AG08395 (cell line): ENCODE measurements at places on chromosomes 1 and 21.

DNA sequence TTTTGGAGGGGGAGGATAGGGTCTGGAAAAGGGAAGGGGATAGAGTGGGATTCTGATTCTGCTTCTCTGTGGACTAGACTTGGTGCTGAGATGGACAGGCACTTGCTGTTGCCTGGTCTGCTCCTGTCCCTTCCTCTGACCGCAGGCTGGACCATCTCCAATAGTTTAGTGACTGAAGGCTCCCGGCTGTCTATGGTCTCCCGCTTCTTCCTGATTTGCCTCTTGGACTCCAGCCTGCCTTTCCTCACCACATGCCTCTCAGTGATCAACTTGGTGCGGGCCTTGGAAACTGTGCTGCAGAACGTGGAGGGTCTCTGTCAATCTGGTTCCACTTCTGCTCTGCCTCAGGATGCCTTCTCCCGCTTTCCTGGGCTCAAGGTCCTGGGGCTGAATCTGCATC is 6.3 kb upstream of the ZSCAN20 start:
- DNase-seq: no peak

GRCh38 chr1:213727853-213728592 is 259.8 kb upstream of the PROX1 start:
- DNase-seq: no peak

GRCh38 chr21:45266518-45267389 is 20.9 kb downstream of the POFUT2 start:
- no peak for DNase-seq

DNA sequence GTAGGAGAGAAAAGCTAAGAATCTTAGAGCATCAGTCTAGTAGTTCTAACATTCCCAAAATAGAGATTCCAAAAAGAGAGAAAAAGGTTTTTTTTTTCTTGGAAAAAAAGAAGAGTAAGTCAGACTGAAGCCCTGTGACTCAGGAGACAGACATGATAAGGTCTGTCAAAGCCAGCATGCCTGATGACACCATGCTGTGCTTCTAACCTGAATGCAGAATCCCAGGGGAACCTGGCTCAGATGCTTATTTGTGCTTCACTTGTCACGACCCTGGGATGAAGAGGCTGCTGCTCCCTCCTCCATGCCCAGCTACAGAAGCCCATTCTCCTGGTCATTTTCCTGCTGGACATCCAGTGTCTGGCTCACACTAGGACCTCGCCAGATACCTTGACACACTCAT is 44.3 kb downstream of the ERICH3 start:
- DNase-seq: no peak

GRCh38 chr1:8809342-8809736 is 8.1 kb downstream of the RERE start:
- DNase-seq: no peak

- DNase-seq: no peak
These were observed 368.3 kb upstream of the OLFM3 start for GRCh38 chr1:102365071-102365470.

DNA sequence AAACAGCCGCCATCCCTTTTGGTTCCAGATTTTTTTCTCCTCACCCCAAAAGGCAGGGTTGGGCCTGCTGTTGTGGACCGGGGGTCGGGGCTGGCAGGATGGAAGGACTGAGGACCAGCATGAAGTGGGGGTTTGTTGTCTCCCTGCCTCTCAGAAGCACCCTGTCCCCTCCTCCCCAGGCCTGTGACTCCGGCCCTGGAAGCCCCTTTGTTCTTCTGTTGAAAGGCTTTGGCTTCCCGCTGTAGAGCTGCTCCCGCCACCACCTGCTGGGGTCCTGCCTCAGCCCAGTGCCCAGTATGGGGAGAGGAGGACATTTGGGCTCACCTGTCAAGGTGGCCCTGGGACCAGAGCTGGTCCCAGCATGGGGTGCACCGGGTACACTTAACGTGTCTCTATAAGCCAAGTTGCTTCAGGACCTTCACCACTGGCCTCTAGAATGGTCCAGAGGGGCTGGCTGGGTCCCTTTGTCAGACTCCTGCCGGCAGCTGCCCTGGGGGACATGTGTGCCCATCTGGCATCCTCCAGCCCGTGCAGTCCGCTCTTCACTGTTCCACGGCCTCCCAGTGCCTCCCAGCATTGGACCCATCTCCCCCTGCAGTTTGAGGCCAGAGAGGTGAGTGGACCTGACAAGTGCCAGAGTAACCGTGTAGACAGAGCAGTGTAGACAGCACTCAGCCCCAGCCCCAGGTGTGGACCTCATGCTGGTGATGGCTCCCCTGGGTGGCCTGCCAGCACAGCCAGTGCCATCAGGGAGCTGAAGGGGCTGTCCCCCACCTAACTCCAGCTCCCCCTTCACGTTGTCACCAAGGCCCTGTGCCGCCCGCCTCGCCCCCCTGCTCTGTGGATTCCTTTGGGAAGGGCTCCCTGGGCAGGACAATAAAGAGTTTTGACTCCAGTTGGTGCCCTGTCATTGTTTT is 6.1 kb upstream of the SYTL1 start:
- no peak for DNase-seq

DNA sequence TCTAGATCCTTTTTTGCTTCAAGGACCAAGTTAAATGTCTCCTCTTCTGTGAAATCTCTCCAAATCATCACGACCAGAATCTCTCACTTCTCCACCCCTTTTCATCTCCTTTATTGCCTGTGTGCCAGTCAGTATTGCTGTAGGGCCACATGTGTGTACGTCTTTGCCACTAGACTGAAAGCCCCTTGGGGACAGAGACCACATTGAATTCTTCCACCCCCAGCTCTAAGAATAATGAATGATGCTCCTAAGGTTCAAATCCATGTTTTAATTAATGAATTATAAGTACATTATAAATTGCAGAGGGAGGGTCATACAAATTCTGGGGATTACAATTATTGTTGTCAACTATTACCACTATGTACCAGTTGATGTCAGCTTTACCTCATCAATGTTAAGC is 343.8 kb downstream of the USP25 start:
- no peak for DNase-seq

DNA sequence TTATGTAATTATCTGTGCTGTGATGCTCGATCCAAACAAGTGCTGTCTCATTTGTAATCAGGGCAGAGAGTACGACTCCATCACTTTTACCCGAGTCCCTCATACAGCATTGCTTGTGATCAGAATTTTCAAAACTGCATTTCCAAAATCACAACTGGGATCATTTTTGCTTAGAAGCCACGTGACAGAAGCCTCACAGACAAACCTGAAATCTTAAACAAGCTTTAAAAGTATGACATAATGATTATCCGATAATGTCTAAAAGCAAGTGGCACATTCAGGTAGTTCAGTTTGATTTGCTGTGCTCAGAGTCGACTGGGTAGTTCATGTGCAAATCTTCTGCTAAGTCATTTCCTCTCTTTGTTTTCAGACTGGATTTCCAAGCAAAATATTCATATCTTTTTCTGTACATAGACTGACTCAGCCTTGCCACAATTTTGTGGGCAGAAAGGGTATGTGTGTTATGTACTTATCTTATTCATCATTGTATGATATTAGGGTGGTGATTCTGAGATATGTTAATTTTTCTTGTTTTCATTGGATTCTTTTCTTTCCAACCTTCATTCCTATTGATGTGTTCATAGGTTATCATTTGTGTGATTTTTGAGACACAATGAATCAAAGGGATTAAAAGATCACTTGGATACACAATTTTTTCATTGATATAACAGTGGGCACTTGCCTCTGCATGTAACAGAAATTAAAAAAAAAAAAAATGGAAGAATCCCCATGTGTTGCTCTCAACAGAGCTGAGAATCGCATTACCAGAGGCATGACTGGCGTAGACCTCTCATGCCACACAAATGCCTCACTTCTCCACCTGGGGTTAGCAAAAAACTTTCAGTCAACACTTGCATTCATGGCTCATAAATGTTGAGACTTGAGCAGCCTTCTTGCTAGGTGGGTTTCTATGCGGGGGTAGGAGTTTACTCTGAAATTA is 355.7 kb downstream of the LTN1 start:
- peak; percentile 71 for DNase-seq

- DNase-seq: no peak
These were observed 16.2 kb downstream of the CNST start for GRCh38 chr1:246582301-246583055.

DNA sequence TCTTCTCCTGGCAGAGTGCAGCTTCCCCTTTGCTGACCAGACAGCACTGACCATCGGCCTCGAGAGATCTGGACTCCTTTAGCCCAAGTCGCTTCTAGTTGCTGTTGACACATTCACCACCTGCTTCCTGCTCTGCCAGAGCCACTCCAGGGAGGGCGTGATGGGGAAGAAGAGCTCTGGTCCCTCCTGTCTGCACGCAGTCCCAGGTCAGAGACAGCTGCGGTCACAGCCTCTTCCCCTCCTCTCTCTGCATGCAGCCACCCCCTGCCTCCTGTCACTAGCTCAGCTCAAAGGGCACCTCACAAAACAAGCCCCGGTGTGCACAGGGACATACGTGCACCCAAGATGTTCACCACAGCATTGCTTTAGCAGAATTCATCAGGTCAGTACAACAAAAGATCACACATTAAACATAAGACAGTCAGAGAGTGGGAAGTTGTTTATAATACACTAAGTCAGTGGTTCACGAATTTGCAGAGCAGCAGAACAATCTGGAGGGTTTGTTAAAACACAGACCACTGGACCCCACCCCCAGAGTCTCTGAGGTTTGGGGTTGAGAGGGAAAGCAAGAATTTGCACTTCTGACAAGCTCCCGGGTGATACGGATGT is 132.9 kb downstream of the SYF2 start:
- DNase-seq: no peak

DNA sequence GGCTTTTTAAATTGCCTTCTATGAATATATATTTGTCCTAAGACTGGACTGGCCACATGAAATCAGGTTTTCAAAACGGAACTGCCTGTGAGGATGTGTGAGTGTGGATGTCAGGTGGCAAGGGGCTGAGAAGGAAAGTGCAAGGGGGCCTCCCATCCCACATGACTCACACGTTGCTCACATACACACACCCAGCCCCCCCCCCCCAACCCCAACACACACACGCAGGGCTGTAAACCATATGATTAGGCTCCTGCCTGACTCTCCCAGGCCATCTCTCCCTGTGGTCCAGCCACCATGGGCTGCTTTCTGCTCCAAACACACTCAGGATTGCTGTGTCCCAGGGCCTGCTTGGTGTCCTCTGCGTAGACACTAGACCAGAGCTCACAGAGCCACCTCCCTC is 22.4 kb downstream of the DEGS1 start:
- DNase-seq: peak; percentile 59

GRCh38 chr1:178726087-178726517 is 1.1 kb downstream of the RALGPS2 start:
- DNase-seq: peak; percentile 62

- no peak for DNase-seq
These were observed 58.0 kb downstream of the SDCCAG8 start for GRCh38 chr1:243313635-243314536.

GRCh38 chr1:119811387-119811786 is at the start of gene REG4:
Gene REG4, minus strand, starts transcription at chr1:119811460. Its CDS starts 2,691 bp downstream, at chr1:119808769.
- no peak for DNase-seq

DNA sequence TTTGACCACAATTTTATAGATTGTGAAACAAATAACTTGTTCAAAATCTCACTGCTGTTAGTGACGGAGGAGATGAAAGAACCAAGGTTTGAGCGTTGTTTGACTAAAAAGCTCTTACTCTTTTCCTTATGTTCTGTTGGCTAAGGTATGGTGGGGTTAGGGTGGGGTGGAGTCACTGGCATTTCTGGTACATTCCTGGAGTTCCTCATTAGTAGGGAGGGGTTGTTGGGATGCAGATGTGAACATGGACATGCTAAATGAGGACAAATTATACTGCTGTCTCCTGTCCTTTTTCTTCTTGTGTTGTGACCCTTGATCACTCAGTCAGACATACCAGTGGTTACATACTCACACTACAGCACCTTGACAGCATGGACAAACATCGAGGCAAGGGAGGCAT is 26.2 kb upstream of the CD1D start:
- no peak for DNase-seq

GRCh38 chr1:238998577-238998976 is 387.8 kb upstream of the CHRM3 start:
- no peak for DNase-seq

DNA sequence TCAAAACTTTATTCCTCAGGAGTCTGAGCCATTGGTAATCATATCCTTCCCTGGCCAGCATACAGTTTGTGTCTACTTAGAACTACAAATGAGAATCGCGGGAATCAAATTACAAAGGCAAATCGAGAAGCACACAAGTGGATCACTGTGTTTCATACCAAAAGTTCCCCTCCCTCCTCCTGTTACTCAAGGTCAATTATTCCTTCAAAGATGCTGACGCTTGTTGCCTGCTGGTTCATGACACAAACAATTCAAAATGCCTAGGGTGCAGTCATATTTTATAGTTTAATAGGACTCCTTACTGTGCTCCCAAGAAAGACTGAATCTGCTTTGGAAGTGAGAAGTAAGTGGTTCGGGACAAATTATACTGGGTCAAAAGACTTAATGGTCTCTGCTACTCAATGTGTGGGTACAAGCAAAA is 93.0 kb upstream of the PBX1 start:
- no peak for DNase-seq

GRCh38 chr21:44818640-44819011 is 764 bp upstream of the SUMO3 start:
- DNase-seq: no peak

DNA sequence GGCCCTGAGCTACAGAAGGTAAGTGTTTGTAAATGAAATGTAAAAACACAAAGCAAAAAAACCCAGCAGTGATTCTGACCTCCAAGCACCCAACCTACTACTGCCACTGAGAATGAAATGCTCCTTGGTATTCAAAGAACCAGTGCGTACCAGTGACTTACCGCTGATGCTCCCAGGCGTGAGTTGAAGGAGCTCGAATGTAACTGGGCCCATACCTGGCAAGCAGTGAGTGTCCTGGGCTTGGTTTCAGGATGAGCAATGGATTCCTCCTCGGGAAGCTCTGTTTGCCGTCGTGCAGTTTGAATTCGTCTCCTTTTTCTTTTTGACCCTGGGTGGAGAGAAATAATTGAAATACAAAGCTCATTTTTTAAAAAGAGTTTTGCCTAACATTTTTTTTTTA is 121.9 kb downstream of the ATG4C start:
- no peak for DNase-seq

DNA sequence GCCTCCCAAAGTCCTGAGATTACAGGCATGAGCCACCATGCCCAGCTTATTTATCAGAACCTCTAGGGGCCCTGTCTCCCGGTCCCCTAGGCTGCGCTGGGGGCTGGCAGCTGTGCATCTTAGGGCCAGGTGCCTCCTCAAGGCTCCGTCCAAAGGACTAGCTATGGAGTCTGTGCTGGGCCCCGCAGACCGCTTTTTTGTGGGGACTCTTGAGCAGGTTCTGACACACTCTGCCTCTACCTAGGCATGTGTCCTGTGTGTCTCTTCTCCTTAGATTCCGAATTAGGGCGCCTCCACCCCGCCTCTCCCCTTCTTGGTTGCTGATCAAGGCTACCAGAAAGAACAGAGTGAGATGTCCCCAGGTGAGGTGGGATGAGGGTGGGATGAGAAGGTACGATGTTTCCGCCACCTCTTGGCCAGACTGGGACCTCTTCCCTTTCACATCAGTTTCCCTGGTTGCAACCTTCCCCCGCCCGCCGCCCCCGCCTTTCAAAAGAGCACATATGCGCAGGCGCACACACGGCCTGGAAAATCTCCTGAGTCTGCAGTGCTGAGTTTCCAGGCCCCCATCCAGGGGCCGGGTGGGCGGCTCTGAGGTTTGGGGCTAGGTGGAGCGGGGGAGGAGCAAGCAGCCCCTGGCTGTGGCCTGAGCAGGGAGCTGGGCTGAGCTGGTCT is 5.0 kb upstream of the PTPN7 start:
- DNase-seq: no peak

- DNase-seq: no peak
These were observed 325.0 kb upstream of the PLXNA2 start for GRCh38 chr1:208569181-208569580.
